CD4-positive, alpha-beta T cell treated with Interleukin-6 for 4 hours (primary cell): ENCODE measurements at places on chromosomes 1 and 21.
A peak's percentile ranks its signal among the peaks of the same experiment; 100 is the strongest.

- DNase-seq: no peak
Measured at GRCh38 chr1:27364696-27365371, 1.9 kb downstream of the MAP3K6 start.

- DNase-seq: no peak
Measured at GRCh38 chr1:115160728-115161127, 71.4 kb upstream of the TSPAN2 start.

DNA sequence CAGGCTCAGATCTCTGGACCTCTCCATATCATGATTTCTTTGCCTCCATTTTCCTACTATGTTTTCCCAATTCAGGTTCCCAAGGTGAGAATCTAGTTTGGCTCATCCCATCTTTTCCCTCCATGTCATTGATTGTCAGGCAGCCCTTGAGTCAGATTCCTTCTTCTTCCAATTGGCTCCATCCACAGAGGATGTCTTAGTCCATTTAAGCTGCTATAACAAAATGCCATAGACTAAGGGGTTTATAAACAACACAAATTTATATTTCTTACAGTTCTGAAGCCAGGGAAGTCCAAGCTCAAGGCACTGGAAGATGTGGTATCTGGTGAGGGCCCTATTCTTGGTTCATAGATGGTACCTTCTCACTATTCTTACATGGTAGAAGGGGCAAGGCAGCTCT, 42.8 kb upstream of the SLC2A1 start:
- no peak for DNase-seq

DNA sequence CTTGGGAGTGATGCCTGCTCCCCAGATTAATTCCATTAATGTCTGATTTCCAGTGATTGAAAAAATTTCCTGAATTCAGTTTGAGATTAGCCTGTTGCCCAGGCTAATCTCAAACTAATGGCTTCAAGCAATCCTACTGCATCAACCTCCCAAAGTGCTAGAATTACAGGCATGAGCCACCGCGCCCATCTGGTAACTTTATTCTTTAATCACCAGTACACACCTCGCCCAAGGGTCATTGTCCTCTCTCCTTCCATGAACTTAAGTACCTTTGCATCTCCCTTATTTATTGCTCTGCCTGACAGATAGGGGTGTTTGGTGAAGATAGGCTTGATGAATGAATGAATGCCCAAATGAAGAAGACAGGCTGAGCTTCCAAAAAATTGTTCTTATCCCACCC, 366.5 kb downstream of the SIPA1L2 start:
- no peak for DNase-seq

DNA sequence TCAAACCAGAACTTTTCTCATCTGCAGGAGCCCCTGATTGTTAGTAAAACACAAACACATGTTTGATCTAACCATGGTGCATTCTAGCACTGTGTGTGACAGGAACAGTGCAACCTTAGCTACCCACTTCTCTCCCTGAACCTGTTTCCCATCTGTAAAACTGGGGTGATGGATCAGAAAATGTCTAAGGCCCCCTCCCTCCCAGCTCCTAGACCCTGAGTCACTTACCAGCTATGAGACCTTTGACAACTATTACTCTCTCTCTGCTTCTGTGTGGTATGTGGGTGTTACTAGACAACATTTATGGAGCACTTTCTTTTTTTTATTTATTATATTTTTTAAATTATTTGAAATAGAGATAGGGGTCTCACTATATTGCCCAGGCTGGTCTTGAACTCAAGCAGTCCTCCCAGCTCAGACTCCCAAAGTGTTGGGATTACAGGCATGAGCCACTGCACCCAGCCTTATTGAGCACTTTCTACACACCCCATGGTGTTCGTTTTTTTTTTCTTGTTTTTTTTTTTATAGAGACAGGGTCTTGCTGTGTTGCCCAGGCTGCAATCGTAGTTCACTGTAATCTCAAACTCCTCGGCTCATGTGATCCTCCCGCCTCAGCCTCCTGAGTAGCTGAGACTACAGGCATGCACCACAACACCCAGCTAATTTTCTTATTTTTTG, 2.6 kb downstream of the INPP5B start:
- no peak for DNase-seq

DNA sequence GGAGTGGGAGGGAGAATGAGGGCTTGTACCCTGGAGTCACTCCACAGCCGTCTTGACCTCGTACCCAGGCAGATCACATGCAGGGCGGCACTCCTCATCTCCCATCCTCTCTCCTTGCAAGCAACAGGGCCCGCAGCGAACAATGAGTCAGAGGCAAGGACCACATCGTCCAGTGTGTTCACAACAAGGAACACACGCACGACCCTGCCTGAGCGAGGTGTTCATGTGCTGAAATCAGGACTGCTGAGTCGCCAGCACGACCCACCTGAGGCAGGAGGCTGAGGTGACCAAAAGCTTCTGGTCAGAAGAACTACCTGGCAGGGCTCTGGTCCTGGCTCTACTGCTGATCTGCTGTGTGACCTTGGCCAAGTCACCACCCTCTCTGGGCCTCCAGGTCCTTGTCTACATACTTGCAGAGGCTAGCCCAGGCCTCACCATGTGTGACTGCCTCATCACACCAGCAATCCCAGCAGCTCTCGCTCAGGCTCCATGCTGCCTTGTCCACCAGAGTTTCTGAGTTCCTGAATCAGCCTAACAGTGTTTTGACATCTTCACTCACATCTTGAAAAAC, 78.0 kb downstream of the SSBP3 start:
- no peak for DNase-seq

- no peak for DNase-seq
Measured at GRCh38 chr1:205767248-205767647, 8.0 kb downstream of the RAB29 start.

GRCh38 chr1:11337580-11338073, 64.6 kb downstream of the UBIAD1 start:
- peak; percentile 79 for DNase-seq

- DNase-seq: no peak
Measured at GRCh38 chr1:226438007-226438406, 30.1 kb upstream of the PARP1 start.

- DNase-seq: no peak
Measured at GRCh38 chr1:95583661-95584210, 349.7 kb downstream of the RWDD3 start.

DNA sequence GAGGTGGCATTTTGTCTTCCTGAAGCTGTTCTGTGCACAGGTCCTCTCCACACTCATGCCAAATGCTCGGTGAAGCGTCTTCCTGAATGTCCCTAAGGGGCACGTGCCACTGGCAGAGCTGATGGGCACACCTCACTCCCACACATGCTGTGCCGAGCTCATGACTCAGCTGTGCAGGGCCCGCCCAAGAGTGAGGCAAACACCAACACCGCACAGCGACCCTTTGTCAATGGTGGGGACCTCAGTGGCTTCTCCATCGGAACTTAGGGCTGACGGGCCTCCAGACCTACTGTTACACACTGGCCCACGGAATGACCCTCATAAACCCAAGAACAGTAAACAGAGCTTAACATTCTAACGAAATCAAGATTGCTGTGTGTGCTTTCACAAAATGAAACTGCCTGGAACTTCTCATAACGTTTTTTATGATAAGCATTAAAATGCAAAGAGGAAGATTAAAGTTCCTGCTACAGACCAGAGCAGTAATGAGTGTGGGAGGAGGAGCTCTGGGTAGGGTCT, 89.3 kb downstream of the SIM2 start:
- DNase-seq: no peak

- no peak for DNase-seq
Measured at GRCh38 chr1:212525479-212526110, 83.0 kb upstream of the ATF3 start.

GRCh38 chr1:29849038-29849750, 612.9 kb downstream of the PTPRU start:
- peak; percentile 41 for DNase-seq

GRCh38 chr1:64122588-64122987, 80.8 kb upstream of the UBE2U start:
- no peak for DNase-seq

DNA sequence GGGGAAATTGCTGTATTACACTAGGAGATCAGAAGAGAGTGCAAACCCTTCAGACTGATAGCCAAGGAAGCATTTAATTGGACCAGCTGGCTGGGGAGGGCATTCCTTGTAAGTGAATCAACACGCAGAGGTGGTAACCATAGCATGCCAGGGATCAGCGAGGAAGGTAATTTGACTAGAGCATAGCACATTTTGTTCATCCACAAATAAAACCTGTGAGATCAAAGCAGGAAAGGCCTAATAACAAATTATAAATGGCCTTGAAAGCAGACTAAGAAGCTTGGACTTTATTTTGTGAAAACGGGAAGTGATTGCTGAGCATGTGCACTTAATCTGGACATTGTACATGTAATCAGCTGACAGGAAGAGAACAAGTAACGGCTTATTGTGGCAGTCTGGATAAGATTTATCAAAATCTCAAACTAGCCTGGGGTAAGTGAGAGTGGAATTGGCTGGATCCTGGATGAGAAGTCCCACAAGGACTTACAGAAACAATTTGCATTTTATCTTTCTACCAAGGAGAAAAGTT, 11.7 kb upstream of the CD55 start:
- DNase-seq: no peak

GRCh38 chr21:33015756-33016155, 10.0 kb upstream of the OLIG2 start:
- no peak for DNase-seq

- DNase-seq: no peak
Measured at GRCh38 chr1:58689167-58689566, 10.7 kb downstream of the MYSM1 start.

DNA sequence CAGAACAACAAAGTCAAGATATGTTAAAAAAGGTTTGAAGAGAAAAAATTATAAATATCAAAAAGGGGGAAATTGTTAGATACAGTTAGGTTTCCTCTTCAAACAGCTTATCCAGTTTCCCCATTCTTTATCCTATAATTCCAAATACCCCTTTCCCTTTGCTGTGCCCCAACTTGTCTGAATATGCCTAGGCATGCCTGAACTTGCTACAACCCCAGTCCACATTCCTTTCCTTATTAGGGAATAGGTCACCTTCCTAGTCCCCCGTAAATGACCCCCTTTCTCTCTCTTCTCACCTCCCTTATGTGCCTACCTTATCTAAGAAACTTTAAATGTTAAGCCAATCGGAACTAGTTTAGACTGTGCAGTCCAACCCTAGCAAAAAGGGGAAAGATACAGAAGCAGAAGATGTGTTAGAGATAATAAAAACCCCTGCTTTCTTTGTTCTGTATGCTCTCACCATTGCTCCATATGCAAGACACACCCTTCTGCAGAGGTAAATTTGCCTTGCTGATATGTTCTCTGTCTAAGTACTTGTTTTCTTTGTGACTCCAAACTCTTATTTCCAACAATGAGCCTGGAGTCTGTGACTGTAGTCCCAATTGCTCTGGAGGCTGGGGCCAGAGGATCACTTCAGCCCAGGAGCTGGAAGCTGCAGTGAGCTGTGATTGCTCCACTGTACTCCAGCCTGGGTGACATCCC, 810.1 kb downstream of the PLA2G4A start:
- DNase-seq: no peak

GRCh38 chr21:46326110-46326703, 2.3 kb downstream of the PCNT start:
- DNase-seq: no peak

DNA sequence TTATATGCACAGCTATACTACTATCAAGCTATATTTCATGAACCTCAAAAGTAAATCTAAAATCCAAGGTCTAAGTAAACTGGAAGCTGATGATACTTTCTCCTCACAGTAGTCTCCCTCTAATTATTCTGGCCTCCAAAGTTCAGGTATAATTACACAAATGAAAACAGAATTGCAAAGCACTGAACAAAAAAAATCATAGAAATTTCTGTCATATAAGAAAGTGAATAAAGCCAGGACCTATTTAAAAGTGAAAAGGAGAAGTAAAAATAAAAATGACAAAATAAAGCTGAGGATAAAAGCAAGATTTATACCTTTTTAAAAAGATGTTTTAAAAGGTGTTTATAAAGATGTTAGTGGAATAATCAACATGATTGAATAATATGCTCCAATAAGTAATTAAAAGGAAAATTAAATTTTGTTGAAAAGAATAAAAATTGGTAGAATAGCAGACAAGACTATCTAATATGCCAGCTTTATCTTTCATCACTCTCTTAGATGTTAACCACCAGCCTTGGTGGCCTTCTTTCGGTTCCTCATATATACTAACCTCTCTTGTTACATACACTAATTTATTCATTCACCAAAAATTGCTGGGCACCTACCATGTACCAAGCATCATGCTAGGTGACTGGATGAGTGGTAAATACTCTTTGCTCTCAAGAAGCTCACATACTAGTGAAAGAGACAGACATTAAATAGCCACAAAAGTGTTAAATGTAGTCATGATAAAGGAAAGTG, 25.1 kb downstream of the SHCBP1L start:
- no peak for DNase-seq

GRCh38 chr1:226785805-226786204, 46.7 kb upstream of the ITPKB start:
- DNase-seq: no peak

- no peak for DNase-seq
Measured at GRCh38 chr1:210691039-210691610, 362.4 kb downstream of the HHAT start.

DNA sequence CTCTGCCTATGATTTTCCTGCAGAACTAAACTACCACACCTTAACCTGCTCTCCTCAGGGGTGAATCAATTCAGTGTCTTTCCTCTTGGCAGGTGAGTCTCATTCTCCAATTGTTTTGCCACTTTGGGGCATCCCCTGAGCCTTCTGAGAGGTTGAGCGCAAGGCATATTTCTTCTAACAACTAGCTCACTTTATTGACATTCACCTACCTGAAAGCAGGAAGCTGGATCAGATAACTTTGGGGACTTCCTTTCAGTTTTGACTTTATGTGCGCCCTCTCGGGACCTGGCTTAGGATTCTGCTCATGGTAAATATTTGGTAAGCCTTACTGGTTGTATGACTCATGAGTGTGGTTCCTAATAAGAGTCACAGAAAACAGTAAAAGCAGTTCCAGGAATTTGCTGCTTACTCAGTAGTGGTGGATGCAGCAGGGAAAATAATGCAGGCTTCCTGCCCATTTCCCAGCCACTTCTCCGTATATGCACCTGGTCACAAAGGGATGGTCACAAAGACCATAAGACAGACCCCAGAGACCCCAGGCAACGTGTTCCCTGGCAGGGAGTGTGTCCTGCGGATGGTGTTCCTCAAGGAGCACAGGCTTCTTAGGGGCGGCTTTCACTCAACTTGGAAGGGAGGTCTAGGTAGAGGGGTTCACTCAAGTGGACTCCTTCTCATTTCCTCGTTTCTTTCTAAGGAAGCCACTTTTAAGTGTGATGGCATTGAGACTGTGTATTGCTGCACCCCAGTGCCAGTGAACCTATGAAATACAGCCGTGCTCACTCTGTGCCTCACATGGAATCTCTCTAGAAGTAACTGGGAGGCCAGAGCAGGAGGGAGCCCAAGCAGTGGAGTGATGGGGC, 22.0 kb upstream of the BATF3 start:
- DNase-seq: peak; percentile 8

- DNase-seq: no peak
Measured at GRCh38 chr1:44584167-44584566, 90.1 kb downstream of the TMEM53 start.

- DNase-seq: no peak
Measured at GRCh38 chr1:232932486-232933425, 17.7 kb upstream of the NTPCR start.

- DNase-seq: peak; percentile 62
Measured at GRCh38 chr1:1435106-1435903, at the start of gene VWA1. VWA1 (plus strand) TSS chr1:1435690; CDS start chr1:1435749, 59 bp downstream.
